A172 (cell line): ENCODE measurements at places on chromosomes 12 and 14. TPM values are rescaled to one million over a fixed set of nuclear protein-coding genes. Genes with fewer than 3 reads are reported as not detected.
A peak's percentile ranks its signal among the peaks of the same experiment; 100 is the strongest.

The CSRP2 gene
- 33.7 and 36.7 TPM in 2 replicates for total RNA-seq

The RD3L gene
- not detected in 2 replicates for total RNA-seq

The TRIAP1 gene
- total RNA-seq: 67.3 and 73.1 TPM in 2 replicates

The SAMD15 gene
- total RNA-seq: 1.9 and 2.7 TPM in 2 replicates

The RAD52 gene
- 5.1 and 5.3 TPM in 2 replicates for total RNA-seq

The HOXC6 gene
- total RNA-seq: 0.31 and 2.5 TPM in 2 replicates

The POTEM gene
- not detected in 2 replicates for total RNA-seq

- DNase-seq: no peak
These were observed 210.9 kb upstream of the ARID2 start for GRCh38 chr12:45518291-45519235.

DNA sequence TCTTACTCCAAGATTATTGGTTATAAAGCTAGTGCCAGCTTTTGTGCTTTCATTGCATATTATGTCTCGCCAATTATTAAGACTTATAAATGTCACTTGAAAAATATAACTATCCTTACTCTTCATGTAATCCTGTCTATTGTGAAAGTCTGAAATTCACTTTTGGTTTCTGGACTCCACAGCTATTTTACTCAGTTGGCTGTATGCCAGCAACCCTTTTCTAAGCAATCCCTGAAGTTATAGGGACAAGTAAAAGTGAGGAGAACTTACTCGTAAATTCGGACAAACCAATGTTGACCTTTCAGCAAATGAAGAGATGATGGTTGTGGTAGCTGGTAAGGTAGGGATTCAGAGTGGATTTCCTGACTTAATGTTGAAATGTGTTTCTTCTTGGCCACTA lies 196.3 kb downstream of the NPAS3 start:
- DNase-seq: no peak

GRCh38 chr14:97336816-97337215 lies 539.6 kb downstream of the VRK1 start:
- no peak for DNase-seq

- no peak for DNase-seq
These were observed 17.7 kb upstream of the MDM2 start for GRCh38 chr12:68790081-68790951.

DNA sequence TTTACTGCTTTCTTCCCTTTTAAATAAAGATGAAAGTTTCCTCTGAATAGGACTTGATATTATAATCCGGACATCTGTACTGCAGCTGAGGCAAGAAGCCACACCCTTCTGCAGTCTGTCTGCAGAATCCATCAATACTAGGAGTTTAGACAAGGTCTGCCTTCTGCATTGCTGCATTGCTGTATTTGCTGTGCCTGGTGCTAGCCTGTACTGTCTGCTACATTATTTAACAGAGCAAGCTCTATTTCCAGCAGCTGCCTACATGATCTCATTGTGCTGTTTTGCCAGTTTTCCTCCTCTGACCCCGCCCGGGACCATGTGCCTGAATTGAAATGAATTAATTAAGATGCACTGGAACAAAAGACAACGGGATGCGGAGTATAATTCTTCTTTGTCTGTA lies 1.7 kb downstream of the TUBA1A start:
- DNase-seq: peak; percentile 45

DNA sequence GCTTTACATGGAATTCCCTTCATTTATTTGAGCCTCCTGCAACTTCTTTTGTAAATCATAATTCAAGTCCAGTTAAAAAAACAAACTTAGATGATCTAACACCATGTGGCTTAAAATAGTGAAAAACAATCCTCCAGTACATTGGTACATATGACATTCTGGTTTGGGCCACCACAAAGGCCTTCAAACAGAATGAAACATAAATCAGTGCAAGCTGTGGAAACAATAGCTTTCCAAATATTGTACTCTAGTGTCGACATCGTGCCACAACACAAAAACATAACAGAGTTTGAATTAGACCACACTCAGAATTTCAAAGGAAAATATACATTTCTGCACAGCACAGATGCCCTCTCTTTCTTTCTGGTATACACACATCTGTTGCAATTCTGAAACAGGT lies 751.3 kb downstream of the SLC6A15 start:
- no peak for DNase-seq

DNA sequence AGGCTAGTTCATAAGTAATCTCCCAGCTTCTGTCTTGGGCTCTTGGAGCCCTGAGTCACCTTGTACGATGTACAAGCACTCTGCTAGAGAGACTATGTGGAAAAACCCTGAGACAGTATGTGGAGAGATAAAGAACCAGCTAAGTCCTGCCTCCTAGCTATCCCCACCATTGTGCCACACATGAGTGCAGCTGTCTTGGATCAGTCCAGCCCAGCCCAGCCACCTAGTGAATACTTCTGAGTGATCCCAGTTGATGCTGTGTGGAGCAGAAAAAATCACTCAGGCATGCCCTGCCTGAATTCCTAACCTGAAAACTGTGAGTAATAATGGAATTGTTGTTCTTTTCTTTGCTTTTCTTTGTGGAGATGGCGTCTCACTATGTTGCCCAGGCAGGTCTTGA lies 5.1 kb upstream of the SERPINA6 start:
- no peak for DNase-seq

DNA sequence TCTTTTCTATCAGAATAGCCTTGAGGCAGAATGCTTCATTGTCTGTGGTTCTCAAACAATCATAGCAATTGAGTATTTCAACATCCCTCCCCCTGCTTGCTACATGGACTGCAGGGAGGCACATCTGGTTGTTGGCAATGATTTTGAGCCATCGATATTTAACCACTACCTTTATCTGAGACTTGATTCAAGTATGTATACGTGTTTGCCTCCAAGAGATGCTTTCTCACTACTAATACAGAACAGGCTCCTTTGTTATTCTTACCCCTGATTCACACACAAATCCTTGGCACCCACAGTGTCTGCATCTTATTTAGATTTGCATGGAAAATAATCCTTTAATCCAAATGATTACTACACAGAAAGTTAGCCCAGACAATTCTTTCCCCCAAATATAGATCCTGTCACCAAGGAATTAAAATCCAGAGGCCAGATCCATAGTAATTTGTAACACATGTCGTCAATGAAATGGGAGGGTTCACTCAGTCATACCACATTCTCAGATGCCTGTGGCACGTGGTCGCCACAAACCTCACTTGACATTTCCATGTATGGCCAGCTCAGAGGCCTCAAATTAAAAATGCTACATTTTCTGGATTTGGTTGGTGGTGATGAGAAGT lies 199.3 kb downstream of the ITPR2 start:
- DNase-seq: no peak

- peak; percentile 8 for DNase-seq
These were observed 103.5 kb upstream of the BCAT1 start for GRCh38 chr12:25052196-25052913.

GRCh38 chr12:97022536-97023230 lies 115.6 kb downstream of the NEDD1 start:
- no peak for DNase-seq

- DNase-seq: peak; percentile 98
These were observed 29.5 kb downstream of the RAB35 start for GRCh38 chr12:120086801-120087621.

- no peak for DNase-seq
These were observed 30.7 kb downstream of the ISCA2 start for GRCh38 chr14:74524076-74524811.

DNA sequence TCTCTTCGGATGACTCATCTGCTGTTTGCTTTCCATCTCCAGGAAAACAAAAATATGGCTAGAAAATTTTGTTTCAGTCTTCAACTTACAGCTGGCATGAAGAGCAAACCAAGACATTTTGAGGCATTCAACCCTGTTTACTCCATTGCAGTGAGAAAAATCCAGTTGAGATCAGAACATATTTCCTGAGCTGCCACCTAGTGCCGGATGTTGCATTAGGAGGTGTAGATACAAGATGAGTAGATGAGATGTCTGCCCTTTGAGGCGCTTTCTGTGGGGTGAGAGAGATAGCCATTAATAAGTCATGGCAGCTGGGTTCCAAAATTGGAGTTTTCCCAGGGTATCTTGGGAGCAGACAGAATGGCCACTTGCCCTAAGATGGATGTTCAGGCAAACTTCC lies 171.1 kb downstream of the PRKCH start:
- no peak for DNase-seq

GRCh38 chr14:105525861-105526775 lies at the start of gene TMEM121:
TSS of gene TMEM121 (plus strand) at chr14:105526583. CDS start at chr14:105528835, 2,252 bp downstream.
- DNase-seq: no peak

GRCh38 chr14:104510794-104511611 lies 68.6 kb upstream of the C14orf180 start:
- no peak for DNase-seq

DNA sequence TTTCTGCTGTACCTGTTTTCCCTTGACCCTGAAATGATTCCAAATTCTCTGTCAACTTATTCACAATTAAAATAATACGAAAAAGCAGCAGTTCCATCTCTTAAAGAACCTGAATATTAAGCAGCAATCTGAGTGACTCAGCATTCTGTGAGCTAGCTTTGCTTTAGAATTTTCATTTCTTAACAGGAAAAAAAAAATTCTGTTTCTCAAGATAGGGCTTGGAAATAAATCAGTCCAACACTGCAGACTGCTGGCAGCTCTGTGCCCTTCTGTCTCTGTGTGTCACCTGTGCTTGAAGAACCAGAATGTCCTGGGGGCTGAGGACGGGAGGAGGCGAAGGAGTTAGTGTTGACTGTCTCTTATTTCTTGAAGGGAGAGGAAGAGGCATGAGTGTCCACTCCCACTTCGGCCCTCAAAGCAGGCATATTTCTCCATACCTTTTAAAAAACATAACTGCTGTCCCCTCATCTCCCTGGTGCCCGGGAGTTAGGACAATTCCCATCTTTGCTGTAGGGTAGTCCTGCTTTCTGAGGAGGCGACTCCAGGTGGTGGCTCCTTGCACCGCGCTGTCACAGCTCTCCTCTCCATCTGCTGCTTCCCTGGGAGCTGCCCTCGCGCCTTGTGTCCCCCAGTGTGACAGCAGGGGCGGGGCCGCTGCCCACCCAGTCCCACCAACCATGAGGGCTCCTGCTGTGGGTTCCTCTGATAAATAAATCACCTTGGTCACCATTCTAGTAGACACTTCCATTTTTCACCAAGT lies 203.1 kb downstream of the CALM1 start:
- peak; percentile 28 for DNase-seq

DNA sequence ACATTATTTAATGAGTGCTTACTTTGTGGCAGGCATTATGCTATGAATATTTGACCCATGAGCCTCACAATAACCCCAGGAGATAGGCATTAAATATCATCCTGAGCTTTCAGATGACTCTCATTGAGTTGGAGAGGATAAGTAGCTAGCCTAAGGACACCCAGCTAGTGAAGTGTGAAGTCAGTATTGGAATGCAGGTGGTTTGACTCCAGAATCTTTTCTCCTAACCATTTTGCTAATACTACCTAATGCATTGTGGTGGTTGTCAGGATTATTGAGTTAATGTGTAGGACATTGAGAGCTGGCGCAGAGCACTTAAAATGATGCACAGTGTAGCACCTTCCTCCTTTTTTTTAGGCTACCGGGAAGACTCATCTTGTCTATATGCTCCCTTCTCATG lies 3.8 kb upstream of the CDKL1 start:
- no peak for DNase-seq

DNA sequence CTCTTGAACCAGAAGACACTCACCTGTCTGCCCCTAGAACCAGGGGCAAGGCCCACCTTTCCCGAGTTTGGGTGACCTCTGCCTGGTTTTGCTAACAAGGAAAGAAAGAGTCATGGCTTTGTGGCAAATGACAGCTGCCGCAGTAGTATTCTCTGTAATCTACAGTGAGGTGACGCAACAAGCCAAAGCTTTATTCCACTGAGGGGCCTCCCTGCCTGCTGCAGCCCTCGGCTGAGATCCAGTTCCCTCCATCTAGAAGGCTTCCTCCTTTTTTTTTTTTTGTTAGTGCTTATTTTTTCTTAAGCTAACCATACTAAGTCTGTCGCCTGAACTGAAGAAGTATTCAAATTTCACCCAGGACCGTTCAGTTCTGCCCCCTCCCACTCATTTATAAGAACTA lies 142.3 kb upstream of the TMCC3 start:
- DNase-seq: no peak

DNA sequence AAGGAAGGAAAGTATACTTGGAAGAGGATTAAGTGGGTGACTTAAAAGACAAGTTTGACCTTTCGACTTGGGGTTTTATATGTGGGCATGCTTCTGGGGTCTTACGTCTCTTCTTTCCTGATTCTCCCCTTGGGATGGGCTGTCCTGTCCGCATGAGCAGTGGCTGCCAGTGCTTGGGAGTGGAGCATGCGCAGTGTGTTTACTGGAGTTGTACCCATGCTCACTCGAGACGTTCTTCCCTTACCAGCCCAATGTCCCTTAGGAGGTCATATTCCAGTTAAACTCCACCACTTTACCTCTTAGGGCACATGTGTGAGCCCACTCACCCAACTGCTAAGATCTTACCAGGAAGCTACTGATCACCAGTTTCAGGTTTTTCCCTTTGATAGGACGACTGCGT lies 20.0 kb upstream of the CHST11 start:
- no peak for DNase-seq

DNA sequence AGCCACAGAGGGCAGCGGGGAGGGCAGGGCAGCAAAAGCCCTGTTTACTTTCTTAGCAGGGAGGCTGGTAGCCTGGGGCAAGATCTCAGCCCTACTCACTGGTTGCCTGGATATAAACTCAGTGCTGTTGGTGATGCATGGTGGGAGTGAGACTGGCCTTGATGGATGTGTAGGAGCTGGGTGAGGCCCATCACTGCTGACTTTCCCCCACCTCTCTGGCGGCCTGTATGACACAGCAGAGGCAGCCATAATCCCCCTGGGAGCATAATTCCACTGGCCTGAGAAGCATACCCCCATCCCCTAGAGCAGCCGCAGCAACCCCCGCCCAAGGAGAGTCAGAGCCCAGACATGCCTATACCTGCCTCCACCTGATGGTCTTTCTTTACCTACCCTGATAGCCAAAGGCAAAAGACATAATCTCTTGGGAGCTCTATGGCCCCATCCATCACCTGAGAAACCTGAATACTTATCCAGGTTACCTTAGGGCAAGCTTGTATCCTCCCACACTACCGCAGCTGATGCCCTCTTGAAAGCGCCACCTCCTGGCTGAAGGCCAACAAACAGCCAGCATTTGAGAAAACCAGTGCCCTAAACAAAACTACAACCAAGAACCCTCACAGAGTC lies 59.3 kb downstream of the DNAI7 start:
- no peak for DNase-seq

DNA sequence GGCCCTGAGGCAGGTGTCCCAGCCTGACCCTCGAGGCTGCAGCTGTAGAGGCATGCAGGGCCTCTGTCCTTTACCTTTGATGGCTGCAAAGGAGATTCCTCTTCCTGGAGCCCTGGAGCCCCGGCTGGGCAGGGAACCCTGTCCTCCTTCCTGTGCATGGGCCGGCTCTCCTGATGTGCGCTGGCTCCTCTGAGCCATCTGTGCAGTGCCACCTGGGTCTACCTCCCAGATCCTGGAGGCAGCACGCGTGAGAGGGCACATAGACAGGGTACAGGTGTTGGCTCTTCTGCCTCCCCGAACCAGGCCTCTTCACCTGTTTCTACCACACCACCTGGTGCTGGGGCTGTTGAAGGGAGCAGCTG lies 115.1 kb downstream of the BEGAIN start:
- DNase-seq: no peak

- DNase-seq: no peak
These were observed 18.0 kb upstream of the TMEM260 start for GRCh38 chr14:56561606-56562005.
